8988T (cell line): ENCODE measurements at places on chromosomes 12 and 14.

- no peak for DNase-seq
Observed at GRCh38 chr14:31212893-31213292, 5.3 kb upstream of the HECTD1 start.

- DNase-seq, result no peak
Observed at GRCh38 chr14:92653162-92653651, 95.2 kb downstream of the LGMN start.

- DNase-seq, result peak; percentile 80
Observed at GRCh38 chr12:57461276-57461916, 1.8 kb downstream of the GLI1 start.

- no peak for DNase-seq
Observed at GRCh38 chr12:25236190-25236589, 14.5 kb downstream of the KRAS start.

- no peak for DNase-seq
Observed at GRCh38 chr14:100673085-100673806, 53.4 kb upstream of the DLK1 start.
